ENCODE measurements at places on chromosomes 2 and 18.

GRCh38 chr18:2683055-2683454, 27.5 kb downstream of the SMCHD1 start:
- DNase-seq = no peak

- DNase-seq = no peak
These were observed 4.7 kb upstream of the COBLL1 start for GRCh38 chr2:164846276-164846675.

- no peak for DNase-seq
These were observed 129.7 kb downstream of the MAP3K20 start for GRCh38 chr2:173205375-173205774.

DNA sequence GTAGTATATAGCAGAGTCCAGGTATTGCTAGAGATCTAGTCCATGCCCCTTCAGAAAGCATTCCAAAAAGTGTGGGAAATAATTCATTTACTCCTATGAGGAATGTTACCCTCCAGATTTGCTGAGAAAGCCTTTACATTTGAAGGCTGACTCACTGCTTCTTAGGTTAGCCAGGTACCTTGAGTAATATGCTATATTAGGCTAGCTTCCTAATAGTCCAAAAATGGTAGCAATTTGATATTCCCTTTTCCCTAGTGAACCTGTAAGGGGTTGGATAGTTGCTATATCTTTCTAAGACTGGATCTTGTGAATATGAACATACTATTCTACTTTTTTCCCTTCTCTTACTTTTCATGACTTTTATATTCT, 63.6 kb downstream of the SPOPL start:
- no peak for DNase-seq

GRCh38 chr2:206721256-206721920, 3.2 kb upstream of the DYTN start:
- DNase-seq = no peak

- DNase-seq = peak; percentile 8
These were observed 99.8 kb downstream of the CACNB4 start for GRCh38 chr2:151999053-151999452.
